Left ventricle myocardium superior (tissue), 1 donor: ENCODE measurements at places on chromosomes 1 and 21.

DNA sequence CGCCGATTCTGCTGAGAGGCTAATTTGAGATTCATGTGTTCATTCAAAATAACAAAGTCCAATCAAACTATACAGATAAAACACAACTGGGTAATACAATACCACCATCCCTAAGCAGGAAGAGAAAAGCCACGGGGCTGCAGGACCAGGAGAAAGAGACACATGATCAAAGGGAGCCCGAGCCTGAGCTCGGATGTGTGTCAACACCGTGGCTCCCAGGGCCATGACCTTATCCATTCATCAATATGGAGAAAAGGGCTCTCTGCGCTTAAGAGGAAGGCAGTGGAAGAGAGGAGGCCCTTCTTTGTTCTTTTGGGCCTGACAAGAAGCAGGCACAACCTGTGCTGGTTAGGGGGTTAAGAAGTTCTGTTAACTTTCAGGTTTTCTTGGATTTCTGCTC lies 56.7 kb downstream of the HUNK start:
- no peak for DNase-seq

DNA sequence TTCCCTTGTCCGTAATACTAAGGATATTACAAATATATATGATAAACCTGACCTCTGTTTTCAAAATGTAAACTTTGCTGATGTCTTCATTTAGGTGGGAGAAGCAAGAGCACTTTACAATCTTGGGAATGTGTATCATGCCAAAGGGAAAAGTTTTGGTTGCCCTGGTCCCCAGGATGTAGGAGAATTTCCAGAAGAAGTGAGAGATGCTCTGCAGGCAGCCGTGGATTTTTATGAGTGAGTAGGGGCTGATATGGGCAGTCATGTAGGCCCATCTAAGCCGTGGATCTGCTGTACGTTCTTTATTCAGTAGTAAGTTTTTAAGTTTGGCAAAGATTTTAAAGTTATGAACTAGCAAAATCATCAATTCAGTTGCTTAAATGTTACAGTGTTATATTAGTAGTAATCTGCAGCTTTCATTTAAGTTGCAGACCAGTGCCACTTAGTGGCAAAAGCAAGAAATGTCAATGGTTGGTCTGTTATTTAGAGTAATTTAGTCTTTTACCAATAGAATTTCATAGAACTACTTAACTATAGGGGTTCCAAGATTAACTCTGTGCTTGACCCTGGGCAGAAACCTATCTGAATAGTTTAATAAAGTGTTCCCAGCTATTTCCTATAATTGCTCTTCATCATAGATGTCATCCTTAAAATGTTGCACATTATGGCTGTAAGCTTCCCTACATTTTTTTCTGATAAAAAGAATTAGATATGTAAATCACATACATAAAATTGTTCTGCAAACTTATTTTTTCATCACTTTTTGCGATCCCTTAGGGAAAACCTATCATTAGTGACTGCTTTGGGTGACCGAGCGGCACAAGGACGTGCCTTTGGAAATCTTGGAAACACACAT lies 21.3 kb downstream of the GPSM2 start:
- DNase-seq, result no peak

DNA sequence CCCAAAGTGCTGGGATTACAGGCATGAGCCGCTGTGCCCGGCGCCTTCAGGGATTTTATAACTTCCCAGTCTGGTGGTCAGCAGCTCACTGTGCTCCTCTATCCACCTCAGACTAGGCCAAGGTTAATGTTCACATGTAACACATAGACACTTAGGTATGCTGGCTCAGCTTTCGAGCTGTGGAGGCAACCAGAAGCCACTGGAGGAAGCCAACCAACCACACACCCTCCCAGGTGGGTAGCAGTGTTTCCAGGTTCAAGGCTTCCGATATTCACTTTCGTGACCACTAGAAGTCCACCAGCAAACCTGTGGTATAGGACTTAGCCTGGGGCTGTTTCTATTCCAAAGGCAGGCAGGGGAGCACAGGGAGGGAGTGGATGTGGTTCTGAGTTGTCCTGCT lies 255.9 kb upstream of the KIAA0040 start:
- no peak for DNase-seq

GRCh38 chr1:32122151-32122550 lies 14.3 kb downstream of the KPNA6 start:
- DNase-seq, result no peak
